ENCODE measurements at places on chromosomes 12 and 14.

DNA sequence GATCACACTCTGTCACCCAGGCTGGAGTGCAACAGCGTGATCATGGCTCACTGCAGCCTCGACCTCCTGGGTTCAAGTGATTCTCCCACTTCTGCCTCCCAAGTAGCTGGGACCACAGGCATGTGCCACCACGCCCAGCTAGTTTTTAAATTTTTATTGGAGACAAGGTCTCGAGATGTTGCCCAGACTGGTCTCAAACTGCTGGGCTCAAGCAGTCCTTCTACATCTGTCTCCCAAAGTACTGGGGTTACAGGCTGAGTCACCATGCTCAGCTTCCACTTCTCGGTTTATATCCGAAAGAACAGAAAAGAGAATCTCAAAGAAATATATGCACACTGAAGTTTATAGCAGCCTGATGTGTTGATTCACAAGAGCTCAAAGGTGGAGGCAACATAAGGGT, 107.5 kb downstream of the SCARB1 start:
- no peak for DNase-seq

DNA sequence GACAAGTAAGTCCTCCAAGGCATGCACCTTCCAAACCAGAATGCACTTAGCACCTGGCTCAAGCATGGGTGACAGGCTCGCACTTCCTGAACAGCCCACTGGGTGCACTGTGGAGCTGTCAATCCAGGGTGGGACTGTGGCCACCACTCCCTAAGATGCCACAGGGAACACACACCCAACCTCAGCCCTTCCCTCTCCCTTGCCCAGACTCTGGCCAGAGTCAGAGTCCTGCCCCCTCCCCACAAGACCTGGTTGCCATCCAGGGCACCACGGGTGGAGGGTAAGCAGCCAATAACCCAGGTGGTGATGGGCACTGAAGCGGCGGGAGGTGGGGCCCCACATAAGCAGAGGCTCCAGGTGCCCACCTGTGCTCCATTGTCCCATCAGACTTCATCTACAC, 160.6 kb downstream of the MYRFL start:
- DNase-seq, result no peak

DNA sequence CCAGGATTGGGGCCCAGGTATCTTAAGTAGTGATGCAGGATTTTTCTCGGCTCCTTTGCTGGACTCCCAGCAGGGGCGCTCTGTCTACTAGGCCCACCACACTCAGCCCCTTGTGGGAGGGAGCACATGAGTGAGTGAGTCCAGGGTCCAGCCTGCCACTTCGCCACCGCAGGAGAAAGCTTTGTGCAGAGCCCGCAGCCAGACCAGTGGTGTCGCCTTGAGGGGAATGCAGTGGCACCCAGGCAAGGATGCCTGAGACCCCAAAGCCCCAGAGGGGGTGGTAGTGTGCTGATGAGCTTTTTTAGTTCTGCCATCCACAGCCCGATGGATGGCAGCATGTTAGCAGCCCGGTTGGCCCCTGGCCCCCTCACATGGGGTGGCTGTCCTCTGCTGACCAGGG, 5.4 kb upstream of the MRPS35 start:
- no peak for DNase-seq

GRCh38 chr12:10021342-10021741, 9.1 kb upstream of the CLEC9A start:
- no peak for DNase-seq

DNA sequence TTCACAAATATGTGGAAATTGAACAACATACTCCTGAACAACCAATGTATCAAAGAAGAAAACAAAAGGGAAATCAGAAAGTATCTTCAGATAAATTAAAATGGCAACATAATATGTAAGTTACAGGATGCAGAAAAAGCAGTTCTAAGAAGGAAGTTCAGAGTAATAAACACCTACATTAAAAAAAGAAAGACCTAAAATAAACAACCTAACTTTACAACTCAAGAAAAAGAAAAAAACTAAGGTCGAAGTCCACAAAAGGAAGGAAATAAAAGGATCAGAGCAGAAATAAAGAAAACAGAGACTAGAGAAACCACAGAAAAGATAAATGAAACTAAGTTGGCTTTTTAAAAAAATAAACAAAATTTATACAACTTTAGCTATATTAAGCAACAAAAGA, 59.2 kb downstream of the EGLN3 start:
- DNase-seq, result no peak

- DNase-seq, result no peak
These were observed 67.4 kb downstream of the MED13L start for GRCh38 chr12:116210131-116210530.

- DNase-seq, result no peak
These were observed 332.9 kb downstream of the BCAT1 start for GRCh38 chr12:24615967-24616411.

DNA sequence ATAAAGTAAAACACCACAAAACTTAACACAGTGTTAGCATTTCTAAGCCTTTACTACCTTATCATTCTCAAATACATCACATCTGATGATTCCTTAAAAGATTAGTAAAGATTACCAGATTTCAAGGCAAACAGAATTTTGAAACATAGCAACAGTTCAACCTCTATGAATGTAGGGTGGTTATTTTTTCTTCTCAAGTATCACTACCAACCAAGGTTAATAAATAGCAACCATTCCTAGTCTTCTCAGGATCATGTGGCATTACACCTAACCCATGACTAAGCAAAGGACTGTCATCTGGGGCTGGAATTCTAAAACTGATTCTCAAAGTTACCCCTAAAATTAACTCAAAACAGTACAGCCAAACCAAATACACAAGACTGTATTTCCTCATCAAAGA, 39.4 kb upstream of the CSRNP2 start:
- no peak for DNase-seq

DNA sequence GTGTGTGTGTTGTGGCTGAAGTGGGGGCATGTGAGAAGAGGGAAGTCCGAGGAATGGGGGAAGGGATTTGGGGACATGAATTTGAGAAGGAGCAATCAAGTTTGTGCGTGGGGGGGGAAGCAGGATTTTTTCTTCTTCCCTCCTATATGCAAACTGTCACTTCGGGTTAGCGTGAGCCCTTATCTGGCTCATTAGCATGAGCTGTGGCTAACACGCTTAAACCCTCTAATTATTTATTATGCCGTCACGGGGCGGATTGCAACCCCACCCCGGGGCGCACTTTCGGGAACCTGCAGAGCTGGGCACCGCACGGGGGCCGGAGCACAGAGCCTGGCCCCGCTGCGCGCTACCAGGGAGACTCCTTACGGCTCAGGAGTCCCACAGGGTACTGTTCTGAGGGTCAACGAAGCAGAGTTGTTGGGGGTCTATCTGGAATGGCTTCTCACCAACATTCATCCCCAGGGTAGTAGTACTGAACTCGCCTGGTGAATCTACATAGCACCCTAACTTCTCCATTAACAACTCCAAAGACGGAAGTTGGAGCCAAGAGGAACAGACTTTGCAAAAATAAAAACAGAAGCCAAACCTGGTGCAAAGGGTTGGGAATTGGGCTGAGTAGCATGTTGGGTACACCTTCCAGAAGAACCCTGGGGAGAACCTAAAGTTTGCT, 6.4 kb upstream of the ASCL1 start:
- DNase-seq, result peak; percentile 91

DNA sequence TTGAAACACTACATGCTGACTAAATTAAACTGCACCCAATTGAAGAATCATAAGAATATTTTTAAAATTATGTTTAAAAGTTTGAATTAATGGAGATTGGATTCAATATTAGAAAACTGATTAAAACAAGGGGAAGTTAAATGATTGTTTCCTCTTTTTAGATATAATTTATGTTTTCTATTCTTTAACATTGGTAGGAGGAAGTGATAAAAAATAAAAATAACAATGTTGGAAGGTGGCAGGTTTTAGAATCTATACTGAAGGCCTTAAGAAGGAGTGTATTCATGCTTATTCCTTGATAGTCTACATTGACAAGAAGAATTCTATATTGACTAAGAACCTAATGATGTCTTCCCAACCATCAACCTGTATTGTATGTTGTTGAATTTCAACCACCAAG, 168.1 kb downstream of the PDZRN4 start:
- DNase-seq, result no peak

DNA sequence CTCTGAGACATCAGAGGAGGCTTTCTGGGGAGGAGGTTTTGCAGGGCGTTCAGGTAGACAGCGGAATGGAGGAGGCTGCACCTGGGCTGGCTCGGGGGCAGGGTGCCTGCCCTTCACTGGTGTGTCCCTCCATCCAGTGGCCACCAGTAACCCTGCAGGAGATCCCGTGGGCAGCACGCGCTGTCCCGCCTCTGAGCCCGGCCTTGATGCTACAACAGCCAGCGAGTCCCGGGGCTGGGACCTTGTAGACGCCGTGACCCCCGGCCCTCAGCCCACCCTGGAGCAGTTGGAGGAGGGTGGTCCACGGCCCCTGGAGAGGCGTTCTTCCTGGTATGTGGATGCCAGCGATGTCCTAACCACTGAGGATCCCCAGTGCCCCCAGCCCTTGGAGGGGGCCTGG, 10.0 kb upstream of the ADSS1 start:
- no peak for DNase-seq

DNA sequence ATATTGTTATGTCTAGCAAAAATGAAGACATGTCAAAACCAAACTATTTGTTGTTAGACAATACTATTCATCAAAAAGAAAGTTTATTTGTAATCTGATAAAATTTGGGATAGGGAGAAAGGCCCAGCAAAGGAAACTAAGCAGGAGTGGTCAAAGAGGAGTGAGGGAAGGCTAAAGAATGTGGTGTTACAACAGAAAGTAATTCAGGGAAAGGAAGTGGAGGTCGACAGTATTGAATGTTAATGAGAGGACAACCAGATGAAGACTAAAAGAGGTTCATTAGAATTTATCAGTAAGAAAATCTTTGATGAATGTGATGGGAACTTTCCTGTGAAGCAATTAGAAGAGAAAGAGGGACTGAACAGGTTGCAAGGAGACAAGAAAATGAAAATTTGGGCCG, 33.9 kb downstream of the PLCZ1 start:
- no peak for DNase-seq

DNA sequence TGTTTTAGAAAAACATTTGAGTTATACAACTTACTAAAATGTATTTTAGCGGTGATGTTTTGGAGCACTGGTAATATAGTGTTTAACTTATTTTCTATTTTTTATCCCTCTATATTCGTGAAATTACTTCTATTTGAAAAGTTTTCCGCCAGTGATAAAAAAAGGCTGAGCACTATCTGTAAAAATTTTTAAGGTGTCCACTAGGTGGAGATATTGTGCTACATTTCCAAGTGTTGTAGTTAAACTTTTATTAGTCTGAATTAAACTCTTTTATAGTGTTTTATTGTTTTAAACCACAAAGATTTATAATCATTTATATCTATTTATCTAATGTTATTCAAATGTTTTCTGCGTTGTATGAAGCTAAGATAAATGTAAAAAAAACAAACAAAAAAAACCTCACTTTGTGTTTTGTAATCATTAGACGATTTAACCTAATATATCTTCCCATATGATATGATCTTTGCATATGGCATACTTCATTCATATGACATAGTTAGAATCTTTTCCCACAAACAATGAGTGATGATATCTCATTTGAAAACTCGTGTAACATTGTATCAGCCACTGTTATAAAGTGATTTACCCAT, 11.8 kb downstream of the ALG10B start:
- DNase-seq, result peak; percentile 48

DNA sequence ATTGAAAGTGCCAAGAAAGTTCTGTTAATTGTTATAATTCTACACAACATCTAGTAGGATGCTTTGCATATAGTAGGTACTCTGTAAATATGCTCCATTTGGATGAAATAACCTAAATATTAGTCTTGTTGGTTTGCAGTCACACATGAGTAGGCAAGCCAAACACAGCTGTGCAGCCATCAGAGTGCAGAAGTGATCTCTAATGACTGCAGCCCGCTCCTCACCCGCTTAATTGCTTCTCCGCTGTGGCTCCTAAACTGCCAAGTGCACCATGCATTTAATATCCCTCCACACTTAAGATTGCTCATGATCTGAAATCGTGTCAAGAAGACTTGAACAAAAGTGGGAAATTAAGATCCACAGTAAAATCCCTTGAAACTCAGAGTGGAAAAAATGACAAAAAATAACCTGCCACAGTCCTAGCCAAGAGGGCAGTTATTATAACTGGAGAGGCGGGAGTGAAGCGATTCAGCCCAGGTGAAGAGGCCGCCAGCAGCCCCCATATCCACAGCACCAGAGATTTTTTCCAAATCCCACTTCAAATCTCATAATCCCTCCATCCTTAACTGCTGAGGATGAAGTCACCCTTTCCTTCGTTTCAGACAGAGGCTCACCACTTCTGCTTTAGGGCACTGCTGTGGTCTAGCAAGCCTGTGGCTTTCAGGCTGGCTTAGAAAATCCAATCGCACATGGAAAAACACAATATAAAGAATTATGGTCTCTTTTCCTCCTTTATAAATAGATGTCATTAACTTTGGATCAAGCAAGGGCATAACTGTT, 69.5 kb downstream of the TMEM30B start:
- peak; percentile 100 for DNase-seq

DNA sequence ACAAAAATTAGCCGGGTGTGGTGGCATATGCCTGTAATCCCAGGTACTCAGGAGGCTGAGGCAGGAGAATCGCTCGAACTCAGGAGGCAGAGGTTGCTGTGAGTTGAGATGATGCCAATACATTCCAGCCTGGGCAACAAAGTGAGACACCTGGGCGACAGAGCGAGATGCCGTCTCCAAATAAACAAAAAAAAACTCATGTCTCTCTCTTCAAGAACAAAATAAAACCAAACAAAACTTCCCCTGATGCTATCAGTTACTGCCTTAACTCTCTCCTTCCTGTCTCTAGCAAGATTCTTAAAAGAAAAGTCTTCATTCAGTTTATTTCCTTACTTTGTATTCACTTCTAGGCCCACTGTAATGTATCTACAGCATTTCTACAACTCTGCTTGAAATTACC, 20.8 kb downstream of the KLHL28 start:
- no peak for DNase-seq

DNA sequence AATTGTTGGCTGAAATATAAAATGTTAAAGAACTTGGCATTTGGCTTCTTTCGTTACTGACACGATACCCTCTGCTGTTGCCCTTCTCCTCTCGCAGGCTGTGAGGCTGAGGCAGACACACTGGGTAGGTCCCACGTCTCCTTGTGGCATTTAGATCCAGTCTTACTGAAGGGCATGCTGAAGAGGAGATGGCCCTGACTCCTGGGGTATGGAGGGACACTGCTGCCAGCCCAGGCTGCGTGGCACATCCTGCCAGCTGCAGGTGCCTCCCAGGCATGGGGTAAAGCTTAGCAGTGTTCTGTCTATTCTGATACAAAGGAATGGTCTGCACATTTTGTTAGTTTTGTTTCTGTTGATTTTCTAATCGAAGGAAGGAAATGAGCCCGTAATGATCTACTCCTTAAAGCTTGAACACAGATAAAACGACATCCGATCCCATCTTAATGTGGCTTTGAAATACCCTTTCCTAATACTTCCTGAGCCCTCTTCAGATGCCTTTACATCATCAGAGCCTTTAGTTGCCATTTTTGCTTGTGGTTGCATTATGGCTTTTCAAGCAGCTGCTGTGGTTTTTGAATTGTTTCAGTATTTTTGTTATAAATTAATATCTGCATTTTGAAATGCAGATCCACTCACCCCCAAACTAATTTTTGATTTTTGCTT, 61.1 kb downstream of the WDR20 start:
- DNase-seq, result no peak

- DNase-seq, result no peak
These were observed 2.2 kb upstream of the ATXN3 start for GRCh38 chr14:92108345-92109254.
